ENCODE measurements at places on chromosomes 2 and 18. TPM values are rescaled to one million over a fixed set of nuclear protein-coding genes. Genes with fewer than 3 reads are reported as not detected.

- no peak for DNase-seq
These were observed 276.8 kb upstream of the HDAC4 start for GRCh38 chr2:239677453-239678185.

- no peak for DNase-seq
These were observed 20.8 kb upstream of the TNP1 start for GRCh38 chr2:216880509-216881184.

DNA sequence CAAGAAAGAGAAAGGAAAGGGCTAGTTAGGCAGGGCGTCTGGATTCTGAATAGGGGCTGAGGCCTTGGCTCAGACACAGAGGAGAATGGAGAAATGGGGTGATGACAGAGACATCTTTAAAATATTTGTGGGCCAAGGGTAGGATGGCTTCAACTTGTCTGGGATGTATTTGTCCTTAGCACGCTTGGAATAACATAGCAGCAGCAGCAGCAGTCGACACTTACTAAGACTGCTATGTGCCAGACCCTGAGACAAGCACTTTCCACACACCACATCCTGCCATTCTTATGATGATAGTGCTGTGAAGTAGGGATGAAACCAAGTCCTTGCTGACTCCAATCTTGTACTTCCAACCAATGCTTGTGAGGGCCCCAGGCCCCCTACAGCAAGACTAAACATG is 2.6 kb downstream of the IL1RL1 start:
- DNase-seq, result no peak

GRCh38 chr2:47219970-47220369 is 64.9 kb upstream of the STPG4 start:
- no peak for DNase-seq

DNA sequence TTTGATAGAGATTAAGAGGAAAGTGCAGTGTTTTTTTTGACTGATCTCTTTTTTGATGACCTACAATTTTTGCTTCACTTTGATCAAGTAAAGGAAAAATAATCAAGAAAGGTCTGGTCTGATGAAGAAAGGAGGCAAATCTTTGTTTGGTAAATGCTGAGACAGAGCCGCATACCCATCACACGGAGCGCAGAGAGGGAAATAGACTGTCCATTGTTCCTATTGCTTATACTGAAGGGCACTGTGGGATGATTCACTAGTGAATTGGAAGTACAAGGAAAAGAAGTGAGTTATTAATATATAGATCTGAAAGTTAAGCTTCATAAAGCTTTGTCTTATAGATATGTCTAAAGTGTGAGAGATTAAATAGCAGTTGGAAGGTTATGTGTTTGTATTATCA is 455.1 kb downstream of the PLCL1 start:
- DNase-seq, result no peak

GRCh38 chr2:55418072-55418471 is 1.6 kb downstream of the CCDC88A start:
- no peak for DNase-seq

- DNase-seq, result no peak
These were observed 36.4 kb downstream of the CTIF start for GRCh38 chr18:48575301-48575657.

GRCh38 chr2:26174691-26175465 is 2.0 kb downstream of the GAREM2 start:
- DNase-seq, result no peak

GRCh38 chr2:169361706-169362117 is 622 bp downstream of the LRP2 start:
- DNase-seq, result no peak

DNA sequence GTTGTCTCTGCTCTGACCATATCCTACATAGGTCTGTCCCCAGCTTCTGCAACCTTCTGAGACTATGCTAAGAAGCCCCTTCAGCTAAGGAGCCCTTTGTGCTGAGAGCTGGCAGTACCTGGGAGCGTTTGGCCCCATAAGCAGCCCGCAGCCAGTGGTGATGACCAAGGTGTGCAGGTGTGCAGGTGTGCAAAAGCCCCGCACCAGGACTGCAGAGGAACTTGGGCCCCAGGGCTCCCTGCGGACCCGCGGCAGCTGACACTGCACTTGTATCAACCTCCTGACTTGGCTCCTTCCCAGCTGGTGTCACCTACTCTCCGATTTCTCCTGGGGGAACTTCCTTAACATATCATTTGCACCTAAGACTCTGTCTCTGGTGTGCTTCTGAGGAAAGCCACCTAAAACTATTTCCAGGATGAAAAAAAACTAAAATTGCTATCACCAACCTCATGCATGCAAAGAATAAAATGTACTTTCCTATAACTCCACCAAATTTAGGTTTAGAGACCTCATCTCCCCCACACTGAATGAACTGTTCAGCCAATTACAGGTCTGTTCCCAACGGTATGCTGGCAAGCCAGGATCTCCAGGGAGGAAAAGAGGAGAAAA is 16.1 kb upstream of the GNAL start:
- DNase-seq, result no peak

- DNase-seq, result no peak
These were observed 164.2 kb downstream of the CTIF start for GRCh38 chr18:48703028-48703386.

- no peak for DNase-seq
These were observed 125.4 kb downstream of the TPO start for GRCh38 chr2:1538663-1539062.

GRCh38 chr2:30897539-30897938 is 90.3 kb upstream of the CAPN13 start:
- DNase-seq, result no peak

DNA sequence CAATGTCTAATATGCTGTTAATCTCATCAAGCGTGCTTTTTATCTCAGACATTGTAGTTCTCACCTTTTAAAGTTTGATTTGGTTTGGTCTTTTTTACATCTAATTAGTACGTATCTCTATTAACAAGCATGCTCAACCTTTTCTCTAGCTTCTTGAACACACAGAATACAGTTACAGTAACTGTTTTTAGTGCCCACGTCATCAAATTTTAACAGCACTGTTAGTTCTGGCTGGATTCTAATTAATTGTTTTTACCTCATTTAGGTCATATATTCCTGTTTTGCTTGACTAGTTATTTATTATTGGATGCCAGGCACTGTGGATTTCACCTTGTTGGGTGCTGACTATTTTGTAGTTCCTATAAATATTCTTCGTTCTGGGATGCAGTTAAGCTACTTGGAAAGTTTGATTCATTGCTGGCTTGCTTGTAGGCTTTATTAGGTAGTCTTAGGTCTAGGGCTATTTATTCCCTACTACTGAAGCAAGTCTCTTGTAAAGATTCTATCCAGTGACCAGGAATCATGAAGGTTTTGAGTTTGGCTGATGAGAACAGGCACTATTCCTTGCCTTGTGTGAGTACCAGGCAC is 263.0 kb downstream of the ETAA1 start:
- DNase-seq, result no peak

DNA sequence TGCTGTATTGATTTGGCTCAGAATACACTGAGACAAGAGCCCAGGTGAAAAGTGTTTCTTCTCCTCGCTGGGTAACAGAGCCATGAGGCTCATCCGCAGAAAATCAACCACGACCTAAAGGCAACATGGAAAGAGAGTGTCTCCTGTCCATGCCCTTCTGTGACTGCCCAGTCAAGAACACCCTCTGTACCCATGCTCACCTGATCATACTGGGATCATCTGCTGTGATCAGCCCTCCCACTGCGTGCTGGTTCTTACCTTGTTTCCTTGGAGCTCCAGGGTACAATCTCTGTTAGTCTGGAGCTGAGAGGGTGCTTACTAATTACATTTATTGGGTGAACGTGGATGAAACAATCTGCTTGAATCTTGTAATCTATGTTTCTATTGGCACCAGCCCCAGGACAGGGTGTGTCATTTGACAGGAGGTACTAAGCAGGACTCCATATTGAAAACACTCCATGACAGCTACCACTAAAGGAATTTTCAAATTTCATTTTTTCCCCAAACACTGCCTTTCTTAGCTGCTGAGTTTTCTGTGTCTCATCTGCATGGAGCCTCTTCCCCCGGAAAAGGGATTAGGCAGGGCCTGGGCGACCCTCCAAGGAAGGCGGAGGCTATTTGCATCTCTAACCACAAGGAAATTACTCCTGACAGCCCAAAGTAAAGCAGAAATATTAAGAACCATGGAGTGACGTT is 39.7 kb upstream of the GRP start:
- no peak for DNase-seq

TLX2 gene
- not detected for total RNA-seq

FBXO48 gene
- total RNA-seq, result 1.1 TPM

CREG2 gene
- total RNA-seq, result not detected

ANTXR1 gene
- 29.6 TPM for total RNA-seq

GPR45 gene
- total RNA-seq, result not detected

GRB14 gene
- 5.2 TPM for total RNA-seq
